A549 treated with GW870086 at 1 μM for 4 hours (cell line): ENCODE measurements at places on chromosomes 16 and 17. TPM values are rescaled to one million over a fixed set of nuclear protein-coding genes. Genes with fewer than 3 reads are reported as not detected.

The DNAH17 gene
- 0.87 to 1.1 TPM (median 1.0 TPM) in 5 replicates for total RNA-seq

The CA4 gene
- total RNA-seq: 0.21 to 0.30 TPM (median 0.24 TPM) in 3 of 5 replicates, not detected in the others

The CCL1 gene
- total RNA-seq: not detected in 5 replicates

The KRT16 gene
- total RNA-seq: 0.64 to 1.8 TPM (median 1.3 TPM) in 5 replicates

The YPEL2 gene
- 1.9 to 3.7 TPM (median 3.4 TPM) in 5 replicates for total RNA-seq

The SEPTIN12 gene
- not detected in 5 replicates for total RNA-seq

The HOXB8 gene
- 6.9 to 8.8 TPM (median 8.2 TPM) in 5 replicates for total RNA-seq

The CCL7 gene
- 0.25 to 0.50 TPM (median 0.39 TPM) in 3 of 5 replicates, not detected in the others for total RNA-seq

The ICAM2 gene
- total RNA-seq: not detected in 5 replicates

The CLEC3A gene
- not detected in 5 replicates for total RNA-seq

The EFCAB3 gene
- total RNA-seq: not detected in 5 replicates

The MRM3 gene
- total RNA-seq: 41.2 to 52.5 TPM (median 42.9 TPM) in 5 replicates

The STAC2 gene
- 0.81 to 1.7 TPM (median 1.3 TPM) in 5 replicates for total RNA-seq

The WNT3 gene
- 3.8 to 4.7 TPM (median 4.2 TPM) in 5 replicates for total RNA-seq

The VPS9D1 gene
- 4.0 to 5.2 TPM (median 4.8 TPM) in 5 replicates for total RNA-seq

The PGAP3 gene
- total RNA-seq: 6.6 to 8.9 TPM (median 8.5 TPM) in 5 replicates

The CLEC18C gene
- total RNA-seq: 0.08 to 0.09 TPM in 2 of 5 replicates, not detected in the others

The ACSM3 gene
- 3.1 to 4.5 TPM (median 3.5 TPM) in 5 replicates for total RNA-seq

The P2RX5 gene
- 19.1 to 27.4 TPM (median 24.0 TPM) in 5 replicates for total RNA-seq

The IL17C gene
- total RNA-seq: not detected in 5 replicates

The ADAMTS18 gene
- 0.05 to 0.09 TPM (median 0.08 TPM) in 3 of 5 replicates, not detected in the others for total RNA-seq

The KRT23 gene
- 0.14 to 0.19 TPM in 2 of 5 replicates, not detected in the others for total RNA-seq

The KRTAP9-4 gene
- not detected in 5 replicates for total RNA-seq

The DHRS7C gene
- total RNA-seq: not detected in 5 replicates

The KRTAP4-4 gene
- total RNA-seq: not detected in 5 replicates

The EPX gene
- not detected in 5 replicates for total RNA-seq

The KRTAP16-1 gene
- total RNA-seq: not detected in 5 replicates

The NHLRC4 gene
- total RNA-seq: 0.15 to 0.51 TPM (median 0.29 TPM) in 5 replicates

The FBXL19 gene
- total RNA-seq: 12.9 to 20.9 TPM (median 19.0 TPM) in 5 replicates

The UNK gene
- 25.8 to 33.0 TPM (median 30.3 TPM) in 5 replicates for total RNA-seq

The SCGB1C2 gene
- total RNA-seq: not detected in 5 replicates

The CLEC10A gene
- total RNA-seq: not detected in 5 replicates

The SPATA20 gene
- total RNA-seq: 68.4 to 89.0 TPM (median 81.4 TPM) in 5 replicates

The TPSB2 gene
- total RNA-seq: 0.13 TPM in 1 of 5 replicates, not detected in the others

The TBC1D3H gene
- not detected in 5 replicates for total RNA-seq

The CAMTA2 gene
- total RNA-seq: 28.3 to 35.1 TPM (median 32.7 TPM) in 5 replicates

The PYY gene
- total RNA-seq: not detected in 5 replicates

The ENO3 gene
- 44.1 to 52.1 TPM (median 45.5 TPM) in 5 replicates for total RNA-seq

The NARF gene
- 47.7 to 55.1 TPM (median 52.0 TPM) in 5 replicates for total RNA-seq

The NPIPA5 gene
- total RNA-seq: 0.14 to 1.1 TPM (median 0.33 TPM) in 4 of 5 replicates, not detected in the other

The GNG13 gene
- not detected in 5 replicates for total RNA-seq

The WSCD1 gene
- total RNA-seq: 1.9 to 3.9 TPM (median 3.2 TPM) in 5 replicates

The SLC47A2 gene
- 0.03 to 0.10 TPM (median 0.08 TPM) in 4 of 5 replicates, not detected in the other for total RNA-seq

The CCL16 gene
- total RNA-seq: not detected in 5 replicates

The CACNG5 gene
- not detected in 5 replicates for total RNA-seq

The MYOCD gene
- total RNA-seq: 0.49 to 1.2 TPM (median 0.64 TPM) in 5 replicates

The PRSS33 gene
- total RNA-seq: not detected in 5 replicates

The SLC5A2 gene
- total RNA-seq: 0.09 to 1.0 TPM (median 0.24 TPM) in 5 replicates

The ROGDI gene
- 10.4 to 16.1 TPM (median 15.1 TPM) in 5 replicates for total RNA-seq

The RHBDL1 gene
- 0.56 to 1.4 TPM (median 1.3 TPM) in 5 replicates for total RNA-seq

The TPSD1 gene
- total RNA-seq: 0.15 TPM in 1 of 5 replicates, not detected in the others

The TNFRSF17 gene
- not detected in 5 replicates for total RNA-seq

The CD300E gene
- total RNA-seq: not detected in 5 replicates
